Activated T-cell treated with anti-CD3 and anti-CD28 coated beads for 48 hours (primary cell): ENCODE measurements at places on chromosomes 6 and 20.

DNA sequence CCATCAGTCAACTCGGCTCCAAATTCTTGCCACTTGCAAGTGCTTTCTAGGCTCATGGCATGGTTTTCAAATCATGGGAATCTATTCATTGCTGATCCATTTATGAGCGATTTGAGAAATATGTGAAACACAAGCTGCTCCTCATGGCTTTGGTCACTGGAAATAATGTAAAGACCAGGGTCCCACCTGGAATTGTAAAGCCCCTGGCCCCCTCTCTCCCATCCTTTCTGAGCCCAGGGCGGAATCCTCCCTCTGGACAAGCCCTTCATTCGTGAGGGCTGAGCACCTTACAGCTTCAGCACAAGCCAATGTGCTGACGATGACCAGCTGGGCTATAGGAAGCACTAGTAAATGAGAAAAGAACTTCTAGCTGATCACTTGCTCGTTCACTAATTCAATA is 96.0 kb downstream of the RNASET2 start:
- DNase-seq, result no peak

GRCh38 chr6:5416250-5416649 is 154.9 kb downstream of the FARS2 start:
- DNase-seq, result no peak

DNA sequence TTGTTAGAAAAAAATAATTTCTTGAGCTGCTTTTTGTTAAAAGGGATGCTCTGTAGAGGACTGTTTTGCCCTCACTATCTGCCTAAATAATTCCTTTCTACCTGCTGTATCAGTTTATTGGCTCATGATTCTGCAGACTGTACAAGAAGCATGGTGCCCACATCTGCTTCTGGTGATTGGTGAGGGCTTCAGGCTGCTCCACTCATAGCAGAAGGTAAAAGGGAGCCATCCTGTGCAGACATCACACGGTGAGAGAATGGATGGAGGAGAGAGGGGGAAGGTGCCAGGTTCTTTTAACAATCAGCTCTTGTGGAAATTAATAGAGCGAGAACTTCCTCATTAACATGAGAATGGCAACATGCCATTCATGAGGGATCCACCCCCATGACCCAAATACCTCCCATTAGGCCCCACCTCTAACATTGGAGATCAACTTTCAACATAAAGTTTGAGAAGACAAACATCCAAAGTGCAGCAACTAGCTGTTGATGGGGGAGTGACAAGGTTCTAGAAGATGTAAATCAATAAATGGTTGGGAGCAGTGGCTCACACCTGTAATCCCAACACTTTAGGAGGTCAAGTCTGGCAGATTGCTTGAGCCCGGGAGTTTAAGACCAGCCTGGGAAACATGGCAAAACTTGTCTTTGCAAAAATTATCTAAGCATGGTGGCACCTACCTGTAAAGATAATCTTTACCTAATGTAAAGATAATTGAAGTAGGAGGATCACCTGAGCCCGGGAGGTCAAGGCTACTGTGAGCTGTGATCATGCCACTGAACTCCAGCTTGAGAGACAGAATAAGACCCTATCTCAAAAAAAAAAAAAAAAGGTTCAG is 15.7 kb upstream of the AHCY start:
- no peak for DNase-seq

GRCh38 chr6:6600875-6601274 is 12.4 kb downstream of the LY86 start:
- DNase-seq, result no peak

- DNase-seq, result no peak
Measured at GRCh38 chr6:164741938-164742451, 567.4 kb downstream of the C6orf118 start.

DNA sequence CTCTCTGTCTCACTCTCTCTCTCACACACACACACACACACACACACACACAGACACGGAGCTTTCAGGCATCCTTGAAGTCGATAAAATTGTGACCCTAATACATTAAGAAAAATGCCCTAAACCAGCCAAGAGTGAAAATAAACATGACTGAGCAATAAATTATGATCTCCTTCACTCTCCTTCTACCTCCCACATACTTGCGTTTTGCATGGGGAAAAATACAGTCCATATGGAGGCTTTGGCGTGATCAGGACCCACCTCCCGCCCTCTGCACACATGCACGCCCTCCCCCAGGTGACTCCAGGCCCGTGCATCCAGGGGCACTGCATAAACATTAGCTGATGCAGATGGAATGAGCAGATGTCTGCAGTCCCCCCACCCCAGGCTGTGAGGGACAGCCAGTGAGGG is 114.2 kb upstream of the JARID2 start:
- no peak for DNase-seq

GRCh38 chr20:25071734-25072133 is 10.2 kb downstream of the VSX1 start:
- DNase-seq, result no peak

DNA sequence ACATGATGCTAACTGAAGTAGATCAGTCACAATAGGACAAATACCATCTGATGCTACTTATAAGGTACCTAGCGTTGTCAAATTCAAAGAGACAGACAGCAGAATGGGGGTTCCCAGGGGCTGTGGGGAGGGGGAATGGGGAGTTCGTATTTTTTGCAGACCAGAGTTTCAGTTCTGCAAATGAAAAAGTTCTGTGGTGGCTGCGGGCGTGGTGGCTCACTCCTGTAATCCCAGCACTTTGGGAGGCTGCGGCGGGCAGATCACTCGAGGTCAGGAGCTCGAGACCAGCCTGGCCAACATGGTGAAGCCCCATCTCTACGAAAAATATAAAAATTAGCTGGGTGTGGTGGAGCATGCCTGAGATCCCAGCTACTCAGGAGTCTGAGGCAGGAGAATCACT is 68.1 kb downstream of the SLC22A23 start:
- no peak for DNase-seq

DNA sequence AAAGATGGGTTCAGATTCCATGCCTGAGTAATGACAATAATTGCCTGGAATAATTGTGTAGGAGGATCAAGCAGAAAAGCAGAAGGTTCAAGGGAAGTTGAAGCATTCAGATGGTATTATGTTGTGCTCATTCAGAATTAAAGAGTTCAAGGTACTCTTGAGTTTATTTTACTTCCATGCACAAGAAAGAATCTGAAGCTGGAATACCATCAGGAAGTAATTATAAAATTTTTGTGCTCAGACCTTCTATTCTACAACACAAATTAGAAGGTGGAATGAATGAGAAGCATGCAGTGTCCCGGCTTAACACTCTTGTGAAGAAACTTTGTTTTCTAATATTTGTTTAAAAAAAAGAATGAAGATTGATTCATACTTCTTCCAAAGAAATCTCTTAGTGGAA is 139.4 kb upstream of the ENPP5 start:
- no peak for DNase-seq

- DNase-seq, result no peak
Measured at GRCh38 chr6:168376120-168376519, 56.5 kb upstream of the DACT2 start.

DNA sequence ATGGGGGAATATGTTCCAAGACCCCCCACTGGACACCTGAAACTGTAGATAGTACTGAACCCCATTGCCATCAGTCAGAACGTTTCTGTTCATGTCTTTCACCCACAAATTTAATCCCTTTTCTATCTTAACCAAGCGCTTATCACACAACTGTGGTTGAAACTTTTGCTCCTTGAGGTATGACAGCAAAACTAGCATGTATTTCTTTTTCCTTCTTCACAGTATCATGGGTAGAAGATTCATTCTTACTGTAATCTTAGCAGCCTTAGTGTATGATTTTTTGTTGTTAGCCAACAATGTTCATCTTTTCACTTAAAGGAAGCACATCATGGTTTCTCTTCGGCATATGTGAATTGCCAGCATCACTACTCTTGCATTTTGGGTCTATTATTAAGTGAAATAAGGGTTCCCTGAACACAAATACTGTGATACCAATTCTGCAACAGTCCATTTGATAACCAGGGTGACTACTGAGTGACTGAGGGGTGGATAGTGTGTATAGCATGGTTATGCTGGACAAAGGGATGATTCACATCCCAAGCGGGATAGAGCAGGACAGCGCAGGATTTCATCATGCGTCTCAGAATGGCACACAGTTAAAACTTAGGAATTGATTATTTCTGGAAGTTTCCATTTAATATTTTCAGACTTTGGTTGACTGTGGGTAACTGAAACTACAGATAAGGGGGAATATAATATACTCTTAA is 41.8 kb downstream of the KCNS1 start:
- no peak for DNase-seq

GRCh38 chr20:15310361-15310760 is 972.9 kb upstream of the FLRT3 start:
- DNase-seq, result no peak

GRCh38 chr20:44284032-44284431 is 27.0 kb downstream of the FITM2 start:
- DNase-seq, result no peak

GRCh38 chr20:20637998-20638725 is 74.3 kb downstream of the RALGAPA2 start:
- no peak for DNase-seq

DNA sequence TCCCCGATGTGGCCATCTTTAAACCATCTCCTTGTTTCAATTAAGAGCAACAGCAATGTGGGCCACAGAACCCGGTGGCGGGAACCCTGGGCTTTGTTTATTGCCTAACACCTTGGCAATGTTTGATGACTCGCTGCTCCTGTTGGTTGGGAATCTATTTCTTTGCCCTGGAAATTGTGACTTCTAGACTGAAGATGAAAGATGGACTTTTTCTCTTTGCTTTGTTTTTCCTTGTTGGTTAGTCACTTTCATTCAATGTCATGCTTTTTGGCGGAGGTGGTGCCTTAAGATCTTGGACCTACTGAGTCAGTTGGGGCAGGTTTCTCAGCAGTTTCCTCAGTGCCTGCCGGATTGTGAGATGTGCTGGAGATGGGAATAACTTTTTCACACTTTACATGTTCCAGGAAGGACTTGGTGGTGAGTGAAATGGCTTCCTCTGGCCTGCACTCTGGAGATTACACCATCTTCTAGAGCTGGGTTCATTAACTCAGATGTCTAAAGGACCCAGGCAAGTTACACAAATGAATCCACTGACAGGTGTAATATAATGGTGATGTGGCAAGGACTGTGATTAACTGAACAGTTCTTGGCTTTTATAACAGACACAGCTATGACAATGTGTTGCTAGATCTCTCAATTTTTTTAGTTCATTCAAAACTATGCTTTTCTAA is 56.3 kb downstream of the TSHZ2 start:
- DNase-seq, result peak; percentile 15

GRCh38 chr6:158780988-158781691 is 38.0 kb downstream of the EZR start:
- DNase-seq, result no peak

- DNase-seq, result no peak
Measured at GRCh38 chr6:138347864-138348263, 29.8 kb upstream of the SMIM28 start.

DNA sequence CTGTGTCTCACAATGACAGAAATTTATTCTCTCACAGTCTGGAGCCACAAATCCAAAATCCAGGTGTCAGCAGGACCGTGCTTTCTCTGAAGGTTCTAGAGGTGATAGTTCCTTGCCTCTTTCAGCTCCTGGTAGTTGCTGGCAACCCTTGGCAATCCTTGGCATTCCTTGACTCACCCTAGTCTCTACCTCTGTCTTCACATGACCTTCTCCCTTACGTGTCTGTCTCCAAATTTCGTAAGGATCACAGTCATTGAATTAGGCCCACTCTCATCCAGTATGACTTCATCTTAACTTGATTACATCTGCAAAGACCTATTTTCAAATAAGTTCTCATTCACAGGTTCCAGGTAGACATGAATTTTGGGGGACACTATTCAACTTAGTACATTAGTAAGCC is 143.1 kb downstream of the CEP57L1 start:
- no peak for DNase-seq

- no peak for DNase-seq
Measured at GRCh38 chr6:143286251-143286795, 164.2 kb downstream of the ADAT2 start.

DNA sequence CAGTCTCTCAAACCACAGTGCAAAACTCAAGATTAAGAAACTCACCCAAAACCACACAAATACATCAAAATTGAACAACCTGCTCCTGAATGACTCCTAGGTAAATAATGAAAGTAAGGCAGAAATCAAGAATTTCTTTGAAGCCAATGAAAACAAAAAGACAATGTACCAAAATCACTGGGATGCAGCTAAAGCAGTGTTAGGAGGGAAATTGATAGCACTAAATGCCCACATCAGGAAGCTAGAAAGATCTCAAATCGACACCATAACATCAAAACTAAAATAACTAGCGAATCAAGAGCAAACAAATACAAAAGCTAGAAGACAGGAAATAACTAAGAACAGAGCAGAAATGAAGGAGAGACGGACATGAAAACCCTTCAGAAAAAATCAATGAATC is 70.5 kb downstream of the TBC1D32 start:
- DNase-seq, result no peak

DNA sequence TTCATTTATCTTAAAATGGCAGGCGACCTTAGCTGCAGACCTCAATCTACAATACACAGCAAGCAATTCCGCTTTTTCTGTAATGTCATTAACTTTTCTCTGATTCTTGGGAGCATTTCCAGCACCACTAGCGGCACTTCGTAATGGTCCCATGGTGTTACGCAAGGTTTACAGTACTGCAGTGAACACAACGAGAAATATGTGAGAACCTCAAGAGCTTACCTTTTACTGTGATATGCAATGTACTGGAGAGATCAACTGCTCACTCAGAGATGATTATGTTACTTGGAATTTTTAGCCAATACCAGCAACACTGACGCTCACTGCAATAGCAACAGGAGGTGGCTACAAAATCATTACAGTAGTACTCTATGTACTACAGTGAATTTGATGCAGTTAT is 2.8 kb upstream of the CEP43 start:
- DNase-seq, result no peak

DNA sequence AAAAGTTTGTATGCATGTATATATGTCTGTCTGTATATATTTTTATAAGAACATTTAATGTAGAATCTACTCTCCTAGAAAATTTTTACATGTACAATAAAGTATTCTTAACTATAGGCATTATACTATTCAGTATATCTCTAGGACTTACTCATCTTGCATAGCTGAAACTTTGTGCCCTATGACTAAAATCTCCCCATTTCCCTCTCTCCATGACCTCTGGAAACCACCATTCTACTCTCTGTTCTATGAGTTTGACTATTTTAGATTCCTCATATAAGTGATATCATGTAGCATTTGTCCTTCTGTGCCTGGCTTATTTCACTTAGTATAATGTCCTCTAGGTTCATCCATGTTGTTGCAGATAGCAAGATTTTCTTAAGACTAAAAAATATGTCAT is 205.1 kb upstream of the SMLR1 start:
- DNase-seq, result no peak

- DNase-seq, result no peak
Measured at GRCh38 chr6:157075549-157076450, 247.5 kb downstream of the TMEM242 start.

GRCh38 chr6:35096129-35096862 is 44.8 kb downstream of the TCP11 start:
- no peak for DNase-seq

GRCh38 chr6:77015350-77015749 is 447.9 kb downstream of the HTR1B start:
- DNase-seq, result no peak

GRCh38 chr6:107957308-107957908 is 600 bp downstream of the SEC63 start:
- peak; percentile 43 for DNase-seq
